ENCODE measurements at places on chromosomes 6 and 20. TPM values are rescaled to one million over a fixed set of nuclear protein-coding genes. Genes with fewer than 3 reads are reported as not detected.

- DNase-seq, result peak; percentile 92
Measured at GRCh38 chr6:3751730-3752530, 417 bp upstream of the PXDC1 start.

- no peak for DNase-seq
Measured at GRCh38 chr6:130848945-130849344, 21.7 kb downstream of the SMLR1 start.

DNA sequence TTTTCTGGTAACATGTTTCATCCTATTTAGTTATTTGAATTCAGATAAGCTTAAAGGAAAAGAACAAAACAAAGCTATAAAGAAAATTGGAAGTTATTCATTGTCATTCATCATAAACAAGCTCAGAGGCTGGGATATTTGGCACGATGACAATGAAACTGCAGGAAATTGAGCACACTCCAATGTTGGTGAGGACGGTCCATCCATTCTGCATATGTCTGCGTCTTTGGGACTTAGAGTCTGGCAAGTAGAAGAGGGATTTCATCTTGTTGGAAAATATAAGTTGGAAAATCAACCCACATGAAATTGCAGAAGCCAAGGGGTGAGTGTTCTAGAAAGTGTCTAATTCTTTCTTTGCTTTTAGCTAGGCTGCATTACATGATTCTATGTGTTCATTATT is 78.4 kb downstream of the HDGFL1 start:
- DNase-seq, result no peak

GRCh38 chr6:14804001-14804784 is 441.7 kb upstream of the JARID2 start:
- DNase-seq, result no peak

GRCh38 chr20:32386091-32386490 is 28.0 kb downstream of the ASXL1 start:
- peak; percentile 19 for DNase-seq

- peak; percentile 96 for DNase-seq
Measured at GRCh38 chr6:133705066-133705465, 183.8 kb upstream of the TCF21 start.

DNA sequence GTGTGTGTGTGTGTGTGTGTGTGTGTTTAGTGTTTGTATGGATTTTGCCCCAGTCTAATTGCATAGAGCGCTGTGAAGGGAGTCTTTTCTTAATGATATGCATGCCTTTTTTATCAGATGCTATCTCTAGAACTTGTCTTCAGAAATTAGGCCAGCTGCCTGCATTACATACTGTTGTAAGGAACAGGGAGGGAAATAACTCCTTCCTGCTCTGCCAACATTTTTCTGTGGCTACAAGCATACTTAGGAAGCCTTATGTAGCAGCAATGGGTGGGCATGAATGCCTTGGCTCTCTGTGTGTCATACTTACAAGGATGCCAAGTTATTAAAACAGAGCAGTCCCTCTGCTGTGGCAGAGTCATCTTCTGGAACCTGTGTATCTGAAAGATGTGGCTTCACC is 8.0 kb upstream of the COL21A1 start:
- peak; percentile 52 for DNase-seq

DNA sequence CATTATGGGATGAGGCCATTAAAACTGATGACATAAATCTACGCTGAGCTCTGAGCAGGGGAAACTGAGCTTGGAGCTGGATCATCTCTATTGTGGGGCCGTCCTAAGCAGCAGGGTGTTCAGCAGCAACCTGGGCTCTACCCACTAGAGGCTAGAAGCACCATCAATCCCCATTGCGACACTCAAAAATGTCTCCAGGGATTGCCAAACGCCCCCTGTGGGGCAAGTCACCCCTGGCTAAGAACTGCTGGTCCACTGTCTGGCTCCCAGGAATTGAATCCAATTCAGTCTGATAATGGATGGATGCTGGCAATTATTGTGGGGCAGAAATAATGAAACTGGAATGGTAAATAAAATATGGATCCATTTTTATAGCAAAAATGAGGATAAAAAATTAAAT is 38.2 kb downstream of the PMEPA1 start:
- no peak for DNase-seq

DNA sequence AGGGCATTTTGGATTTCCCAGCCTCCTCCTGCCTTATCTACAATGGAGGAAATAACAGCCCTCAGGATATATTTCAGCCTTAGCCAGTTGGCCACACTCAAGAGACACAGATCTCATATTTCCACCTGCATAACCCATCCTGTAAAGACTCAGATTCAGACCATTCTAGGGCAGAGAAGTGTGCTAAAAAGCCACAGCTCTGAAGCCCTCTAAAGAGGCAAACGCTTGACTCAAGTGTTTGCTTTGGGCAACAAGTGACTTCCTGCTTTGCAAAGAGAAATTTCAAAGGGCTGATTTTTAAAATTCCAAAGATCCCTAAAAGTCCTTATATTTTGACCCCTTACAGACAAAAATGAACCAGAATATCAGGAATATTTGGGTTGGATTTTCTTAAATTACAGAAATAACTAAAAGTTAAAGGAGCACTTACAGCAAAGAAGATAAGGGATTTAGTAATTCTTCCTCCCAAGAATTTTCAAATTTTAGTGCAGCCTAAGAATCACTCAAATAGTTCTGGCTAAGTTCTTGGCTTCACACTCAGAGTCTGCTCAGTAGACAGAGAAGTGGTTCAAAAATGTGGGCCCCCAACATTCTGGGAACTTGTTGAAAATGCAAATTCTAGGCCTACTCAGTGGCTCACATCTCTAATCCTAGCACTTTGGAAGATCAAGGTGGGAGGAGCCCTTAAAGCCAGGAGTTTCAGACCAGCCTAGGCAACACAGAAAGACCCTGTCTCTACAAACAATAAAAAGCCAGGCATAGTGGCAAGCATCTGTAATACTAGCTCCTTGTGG is 18.9 kb upstream of the ADGRF5 start:
- DNase-seq, result no peak

- peak; percentile 86 for DNase-seq
Measured at GRCh38 chr6:17831135-17831534, 124.4 kb upstream of the NUP153 start.

DNA sequence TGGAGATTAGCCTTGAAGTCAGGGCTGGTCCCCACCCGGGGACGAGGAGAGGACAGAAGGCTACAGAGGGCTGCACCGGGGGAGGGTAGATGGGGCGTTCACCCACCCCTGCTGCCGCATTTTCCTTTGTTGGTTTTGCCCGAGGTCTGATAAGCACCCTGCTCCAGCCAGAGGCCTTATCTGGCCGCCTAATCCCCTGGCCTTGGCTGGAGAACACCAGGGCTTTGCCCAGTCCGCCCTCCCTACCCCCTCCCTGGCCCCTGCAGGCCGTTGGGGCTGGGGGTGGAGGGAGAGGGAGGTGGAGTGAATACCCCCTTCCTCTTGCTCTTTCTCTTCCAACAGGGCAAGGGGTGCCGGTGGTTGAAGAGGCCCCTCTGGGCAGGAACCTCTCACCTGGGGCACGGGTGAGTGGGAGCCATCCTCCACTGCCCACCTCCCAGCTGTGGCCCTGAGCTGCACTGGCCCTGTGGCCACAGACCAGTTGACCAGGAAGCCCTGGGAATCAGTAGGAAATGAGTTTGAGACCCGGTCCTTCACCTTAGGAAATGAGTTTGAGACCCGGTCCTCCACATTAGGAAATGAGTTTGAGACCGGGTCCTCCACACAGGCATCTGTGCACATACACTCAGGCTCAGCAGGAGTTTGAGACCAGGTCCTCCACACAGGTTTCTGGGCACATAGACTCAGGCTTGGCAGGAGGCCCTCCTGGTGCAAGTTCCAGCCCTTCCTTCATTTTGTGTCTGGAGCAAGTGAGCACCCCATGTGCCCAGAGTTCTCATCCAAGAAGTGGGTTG is 12.0 kb upstream of the GATA5 start:
- DNase-seq, result no peak

DNA sequence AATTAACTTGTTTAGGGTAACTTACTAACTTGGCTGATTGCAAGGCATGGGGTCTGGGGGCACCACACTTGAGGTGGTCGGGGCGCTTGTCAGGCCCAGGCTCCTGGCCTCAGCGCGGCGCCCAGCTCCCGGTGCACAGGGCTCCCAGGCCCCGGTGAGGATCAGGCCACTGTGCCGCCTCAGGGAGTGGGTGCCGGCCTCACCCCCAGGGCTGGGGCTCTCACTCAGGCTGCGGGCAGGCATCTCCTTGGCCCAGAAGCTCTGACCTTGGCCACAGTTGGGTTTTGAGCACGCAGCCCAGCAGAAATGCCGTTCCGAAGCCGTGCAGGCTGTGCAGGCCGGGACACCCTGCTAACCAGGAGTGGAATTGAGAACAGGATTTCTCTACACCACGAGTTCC is 37.8 kb upstream of the BHLHE23 start:
- DNase-seq, result no peak

DNA sequence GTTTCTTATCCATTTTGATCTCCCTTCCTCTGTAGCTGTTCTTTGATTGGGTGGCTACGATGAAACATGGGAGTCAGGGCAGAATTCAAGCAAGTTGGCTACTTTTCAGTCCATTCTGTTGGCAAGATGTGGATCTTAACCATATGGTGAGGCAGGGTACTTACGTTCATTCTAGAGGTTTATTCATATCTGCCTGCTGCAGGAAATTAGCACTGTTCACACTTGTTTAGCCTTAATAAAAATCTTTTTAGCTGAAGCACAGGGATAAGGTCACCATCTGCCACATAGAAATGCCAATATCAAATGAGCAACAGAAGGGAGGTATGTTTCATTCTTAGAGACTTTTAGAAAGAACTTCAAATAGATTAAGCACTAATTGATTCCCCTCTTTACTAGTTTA is 83.9 kb downstream of the GRIK2 start:
- no peak for DNase-seq

GRCh38 chr20:57451795-57452661 is 60.8 kb downstream of the RBM38 start:
- no peak for DNase-seq

GRCh38 chr6:6886171-6886885 is 221.4 kb upstream of the RREB1 start:
- no peak for DNase-seq

GRCh38 chr6:112634376-112634775 is 287.2 kb downstream of the RFPL4B start:
- DNase-seq, result no peak

DNA sequence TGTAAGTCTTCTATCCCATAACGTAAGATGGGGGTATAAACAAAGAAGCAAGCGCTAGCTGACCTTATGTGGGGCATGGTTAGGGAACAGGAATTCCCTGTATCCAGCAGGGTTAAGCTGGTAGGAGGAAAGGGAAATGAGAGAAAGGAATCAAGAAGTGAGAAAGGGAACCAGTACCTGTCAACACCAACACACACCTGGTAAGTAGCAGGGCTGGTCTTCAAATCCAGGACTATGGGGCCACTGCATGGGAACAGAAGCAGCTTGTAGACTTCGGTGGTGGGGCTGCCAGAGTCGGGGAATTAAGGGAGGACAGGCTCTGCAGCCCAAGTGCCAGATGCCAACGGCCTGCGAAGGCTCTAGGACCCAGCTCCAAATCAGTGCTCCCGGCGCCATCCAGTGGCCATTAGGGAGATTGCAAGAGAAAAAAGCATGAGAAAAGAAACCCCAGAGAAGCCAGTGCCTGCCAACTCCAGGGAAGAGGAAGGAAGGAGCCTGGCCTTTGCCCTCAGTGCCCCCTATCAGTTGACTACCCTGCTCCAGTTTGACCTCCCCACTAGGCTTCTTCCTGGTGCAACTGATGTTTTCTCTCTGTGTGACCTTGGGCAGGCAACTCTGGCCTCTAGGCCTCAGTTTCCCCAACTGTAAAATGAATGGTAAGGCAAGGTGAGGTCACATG is 15.8 kb upstream of the RBPJL start:
- peak; percentile 81 for DNase-seq

GRCh38 chr20:40414843-40415615 is 274.0 kb downstream of the MAFB start:
- no peak for DNase-seq

- DNase-seq, result no peak
Measured at GRCh38 chr6:84516154-84516553, 248.2 kb downstream of the TBX18 start.

DNA sequence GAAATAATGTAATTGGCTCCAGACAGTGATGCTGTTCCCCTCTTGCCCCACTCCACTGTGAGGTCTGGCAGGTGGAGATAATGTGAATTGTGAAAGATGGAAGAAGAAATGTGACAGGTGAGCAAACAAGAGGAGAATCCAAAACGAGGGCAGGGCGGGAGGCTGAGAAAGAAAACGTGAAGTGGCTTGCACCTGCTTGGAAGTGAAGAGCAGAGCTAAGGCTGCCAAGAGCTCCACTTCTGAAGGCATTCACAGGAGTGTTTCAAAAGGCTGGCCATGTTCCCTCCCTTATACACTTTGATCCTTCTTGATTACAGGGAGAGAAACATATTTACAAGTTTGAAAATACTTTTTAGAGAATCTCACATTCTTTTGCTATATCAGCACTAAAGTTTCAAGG is 359.4 kb downstream of the EPHA7 start:
- no peak for DNase-seq

DNA sequence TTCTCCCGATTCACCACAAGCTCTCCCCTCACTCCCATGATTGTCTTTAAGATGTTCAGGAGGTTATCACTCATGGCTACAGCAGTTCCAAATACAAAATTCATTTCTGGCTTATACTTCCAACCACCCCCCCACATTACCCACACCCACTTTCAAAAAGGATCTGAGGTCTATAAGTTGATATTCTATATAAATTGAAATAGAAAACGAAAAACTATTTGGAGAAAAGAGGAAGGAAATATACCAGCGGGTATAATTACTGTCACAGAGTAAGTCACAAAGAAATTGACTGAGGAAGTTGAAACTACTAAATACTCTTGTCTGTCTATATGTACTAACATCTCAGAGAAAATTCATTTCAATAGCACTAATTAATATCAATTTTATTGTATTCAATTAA is 112.7 kb upstream of the TNFAIP3 start:
- no peak for DNase-seq

- DNase-seq, result no peak
Measured at GRCh38 chr6:3081960-3082359, 13.7 kb downstream of the RIPK1 start.

Gene PDYN
- not detected for total RNA-seq

Gene WFDC10B
- not detected for total RNA-seq

Gene TNFRSF21
- total RNA-seq, result 17.7 TPM

Gene BIRC7
- 0.25 TPM for total RNA-seq

Gene OR2H2
- total RNA-seq, result not detected

Gene BFSP1
- total RNA-seq, result 3.5 TPM

Gene SUMO4
- not detected for total RNA-seq

Gene TFAP2D
- total RNA-seq, result not detected

Gene FOXQ1
- 1.3 TPM for total RNA-seq

Gene POM121L2
- total RNA-seq, result not detected

Gene GJA1
- total RNA-seq, result 251 TPM

Gene ZNF311
- total RNA-seq, result 1.3 TPM

Gene BYSL
- 4.2 TPM for total RNA-seq

Gene MMUT
- 27.1 TPM for total RNA-seq

Data from fibroblast of the aortic adventitia (primary cell).